ENCODE measurements at places on chromosomes 1 and 21.
A peak's percentile ranks its signal among the peaks of the same experiment; 100 is the strongest.

DNA sequence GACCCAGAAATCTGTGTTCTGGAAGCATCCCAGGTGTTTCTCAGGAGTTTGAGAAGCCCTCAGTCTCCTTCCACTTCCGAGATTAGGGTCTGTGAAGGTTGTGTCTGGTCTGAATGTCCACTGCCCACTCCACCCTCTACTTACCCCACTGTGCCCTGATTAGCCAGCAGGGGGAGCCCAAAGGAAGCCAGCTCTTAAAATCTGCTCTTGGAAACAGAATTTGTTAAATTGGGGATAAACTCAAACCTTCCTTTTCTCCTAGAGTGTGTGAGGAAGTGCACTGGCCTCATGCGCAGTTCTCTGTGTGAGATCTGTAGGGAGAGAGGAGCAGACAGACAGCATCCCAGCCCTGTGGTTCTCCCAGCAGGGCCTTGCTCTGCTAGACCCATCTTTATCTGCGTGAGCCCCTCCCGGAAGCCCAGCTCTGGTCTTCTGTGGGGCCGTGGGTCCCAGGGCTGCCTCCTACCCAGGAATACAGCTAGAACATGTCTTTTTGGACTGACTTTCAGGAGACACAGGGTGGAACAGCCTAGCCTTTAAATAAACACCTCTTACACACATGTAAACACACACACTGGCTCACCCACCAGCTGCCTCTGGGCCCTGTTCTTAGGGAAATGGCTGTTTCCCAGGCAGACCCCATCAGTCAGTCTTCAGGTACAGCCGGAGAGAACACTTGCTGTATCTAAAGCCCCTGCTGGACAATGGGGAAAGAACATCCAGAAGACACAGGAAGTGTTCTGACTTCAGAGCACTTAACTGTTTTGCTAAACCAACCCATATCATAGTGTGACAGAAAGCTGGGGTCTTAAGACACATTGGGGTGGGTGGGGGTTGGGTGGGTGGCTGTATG is 52.2 kb downstream of the SMYD2 start:
- no peak for DNase-seq

DNA sequence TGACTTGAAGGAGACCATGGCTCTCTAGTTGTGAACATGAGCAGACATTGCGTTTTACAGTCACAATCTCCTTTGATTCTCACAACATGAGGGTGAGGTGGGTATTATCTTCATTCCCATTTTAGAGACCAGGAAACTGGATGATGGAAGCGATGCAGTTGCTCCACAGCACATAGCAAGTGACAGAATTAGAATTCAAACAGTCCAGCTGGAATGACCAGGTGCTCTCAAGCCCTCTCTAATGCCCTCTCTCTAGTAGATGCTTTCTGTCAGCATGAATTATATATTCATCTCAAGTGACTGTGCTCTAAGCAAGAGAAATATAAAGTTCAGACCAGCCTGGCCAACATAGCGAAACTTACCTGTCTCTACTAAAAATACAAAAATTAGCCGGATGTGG is 9.8 kb upstream of the KIF1B start:
- no peak for DNase-seq

- DNase-seq: peak; percentile 28
Observed at GRCh38 chr1:23343221-23344110, 618 bp downstream of the HNRNPR start.

DNA sequence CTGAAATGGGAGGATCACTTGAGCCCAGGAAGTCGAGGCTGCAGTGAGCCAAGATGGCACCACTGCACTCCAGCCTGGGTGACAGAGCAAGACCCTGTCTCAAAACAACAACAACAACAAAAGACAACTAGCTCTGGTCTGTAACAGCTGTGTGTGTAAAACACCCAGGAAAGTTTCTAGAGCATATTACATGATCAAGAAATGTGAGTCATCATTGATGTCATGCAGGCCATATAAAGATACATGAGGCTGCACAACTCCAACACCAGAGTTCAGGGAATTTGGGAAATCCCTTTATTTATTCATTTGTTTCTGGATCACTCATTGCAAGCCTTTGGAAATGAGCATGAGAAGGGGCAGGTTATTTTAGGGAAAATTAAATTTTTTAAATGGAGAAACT is 50.3 kb upstream of the CTPS1 start:
- DNase-seq: no peak

GRCh38 chr21:44942566-44942965 is 2.7 kb downstream of the SLX9 start:
- no peak for DNase-seq

- DNase-seq: no peak
Observed at GRCh38 chr1:198373376-198373775, 167.1 kb downstream of the ATP6V1G3 start.

All from stimulated activated CD8-positive, alpha-beta memory T cell treated with anti-CD3 and anti-CD28 coated beads, Interleukin-15, amount 100 ng/mL, for 4 hours (primary cell).